Stomach (tissue), 19 donors: ENCODE measurements at places on chromosomes 2 and 18. TPM values are rescaled to one million over a fixed set of nuclear protein-coding genes. Genes with fewer than 3 reads are reported as not detected.

IL1F10 gene
- not detected for total RNA-seq

GRCh38 chr2:98772536-98772935 is 41.6 kb upstream of the MGAT4A start:
- DNase-seq, result no peak

DNA sequence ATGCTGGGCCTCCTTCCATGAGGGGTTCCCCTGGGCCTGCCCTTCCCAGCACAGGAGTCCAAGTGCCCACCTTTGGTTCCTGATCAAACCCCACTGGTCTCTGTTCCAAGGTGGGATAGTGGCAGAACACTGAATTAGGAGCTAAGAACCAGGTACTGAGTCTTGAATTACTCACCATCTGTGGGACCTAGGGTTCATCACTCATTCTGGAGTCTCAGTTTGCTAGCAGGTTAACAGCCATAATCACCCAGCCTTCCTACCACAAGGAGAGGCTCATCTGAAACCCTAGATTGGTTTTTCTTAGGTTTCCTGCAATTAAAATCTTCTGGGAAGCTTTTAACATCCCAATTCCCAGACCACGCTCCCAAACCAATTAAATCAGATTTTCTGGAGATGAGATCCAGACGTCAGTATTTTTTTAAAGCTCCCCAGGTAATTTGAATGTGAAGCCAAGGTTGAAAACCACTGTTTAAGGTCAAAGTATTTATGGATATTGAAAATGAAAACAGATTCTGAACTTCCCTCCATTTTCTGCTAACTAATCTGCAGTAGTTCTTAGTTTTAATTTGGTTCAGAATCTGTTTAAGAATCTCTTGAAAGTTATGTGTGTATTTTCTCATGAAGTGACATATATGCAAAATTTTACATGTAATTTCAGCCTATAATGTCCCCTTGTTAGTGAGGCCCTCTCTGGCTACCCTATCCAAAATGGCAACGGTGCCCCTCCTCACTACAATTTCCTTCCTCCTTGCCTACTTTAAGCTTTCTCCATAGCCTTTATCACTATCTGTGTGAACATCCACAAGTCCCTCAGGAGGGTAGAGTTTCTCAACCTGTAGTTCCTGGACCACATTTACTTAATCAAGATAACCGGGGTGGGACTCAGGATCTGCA is 166.5 kb upstream of the CXCR4 start:
- no peak for DNase-seq

DNA sequence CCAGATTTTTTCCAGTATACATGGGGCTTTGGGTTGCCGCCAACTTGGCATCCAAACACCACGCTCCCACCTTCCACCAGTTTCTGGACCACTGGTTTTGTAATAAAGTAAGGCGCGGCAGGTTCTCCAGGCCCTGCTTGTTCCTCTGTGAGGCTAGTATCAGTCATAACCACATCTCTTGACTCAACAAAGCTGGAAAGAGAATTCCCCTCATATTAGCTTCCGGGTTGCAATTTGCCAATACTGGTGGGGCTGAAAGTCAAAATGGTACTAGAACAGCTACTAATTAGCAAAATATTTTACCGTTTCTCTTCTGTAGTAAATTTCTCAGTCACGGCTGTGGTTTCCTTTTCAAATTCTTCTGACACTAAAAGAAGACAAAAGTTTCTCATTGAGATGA is 25.0 kb downstream of the TTN start:
- DNase-seq, result no peak

- DNase-seq, result no peak
Measured at GRCh38 chr2:22020091-22020742, 896.4 kb downstream of the TDRD15 start.
